ENCODE measurements at places on chromosomes 13 and 19.

- no peak for DNase-seq
Observed at GRCh38 chr13:74187564-74187963, 53.4 kb upstream of the KLF12 start.

- no peak for DNase-seq
Observed at GRCh38 chr13:113258321-113259054, 38.6 kb upstream of the LAMP1 start.

DNA sequence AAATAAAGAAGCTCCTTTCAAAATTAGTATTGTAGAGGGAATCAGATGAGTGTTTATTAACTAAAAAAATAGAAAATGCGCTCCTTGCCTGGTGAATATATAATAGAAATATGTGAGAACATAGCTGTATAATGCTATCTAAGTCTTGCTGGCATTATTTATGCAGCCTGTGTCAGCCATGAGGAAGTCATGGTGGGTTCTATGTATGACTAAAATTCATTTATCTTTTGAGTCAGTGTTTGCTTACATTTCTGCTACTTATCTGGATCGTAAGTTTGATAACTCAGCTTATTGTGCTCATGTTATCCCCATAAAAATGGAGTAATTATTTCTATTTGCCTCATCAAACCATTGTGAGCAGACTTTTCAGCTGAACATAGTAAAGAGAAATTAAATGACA lies 449.3 kb downstream of the OXGR1 start:
- DNase-seq: no peak

GRCh38 chr19:13765395-13766094 lies 1.2 kb downstream of the MRI1 start:
- DNase-seq: no peak

- DNase-seq: no peak
Observed at GRCh38 chr19:56084835-56085536, 36.1 kb downstream of the ZNF787 start.

DNA sequence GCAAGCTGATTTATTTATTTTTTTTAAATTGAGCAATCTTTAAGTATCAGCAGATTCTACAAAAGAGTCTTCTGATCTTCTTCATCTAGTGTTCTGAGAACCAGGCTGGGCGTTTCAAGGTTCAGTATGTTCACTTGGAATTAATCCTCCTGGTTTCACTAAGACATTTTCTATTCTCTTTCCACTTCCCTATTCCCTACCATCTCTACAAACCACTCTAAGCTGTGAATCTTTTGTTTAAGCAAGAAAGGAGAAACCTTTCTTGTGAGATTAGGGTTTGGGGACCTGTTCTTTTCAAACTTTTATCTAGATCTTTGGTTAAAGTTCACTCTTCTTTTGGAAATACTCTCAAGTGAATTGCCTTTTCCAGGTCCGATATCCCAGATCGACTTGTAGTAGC lies 59.3 kb downstream of the URI1 start:
- no peak for DNase-seq

DNA sequence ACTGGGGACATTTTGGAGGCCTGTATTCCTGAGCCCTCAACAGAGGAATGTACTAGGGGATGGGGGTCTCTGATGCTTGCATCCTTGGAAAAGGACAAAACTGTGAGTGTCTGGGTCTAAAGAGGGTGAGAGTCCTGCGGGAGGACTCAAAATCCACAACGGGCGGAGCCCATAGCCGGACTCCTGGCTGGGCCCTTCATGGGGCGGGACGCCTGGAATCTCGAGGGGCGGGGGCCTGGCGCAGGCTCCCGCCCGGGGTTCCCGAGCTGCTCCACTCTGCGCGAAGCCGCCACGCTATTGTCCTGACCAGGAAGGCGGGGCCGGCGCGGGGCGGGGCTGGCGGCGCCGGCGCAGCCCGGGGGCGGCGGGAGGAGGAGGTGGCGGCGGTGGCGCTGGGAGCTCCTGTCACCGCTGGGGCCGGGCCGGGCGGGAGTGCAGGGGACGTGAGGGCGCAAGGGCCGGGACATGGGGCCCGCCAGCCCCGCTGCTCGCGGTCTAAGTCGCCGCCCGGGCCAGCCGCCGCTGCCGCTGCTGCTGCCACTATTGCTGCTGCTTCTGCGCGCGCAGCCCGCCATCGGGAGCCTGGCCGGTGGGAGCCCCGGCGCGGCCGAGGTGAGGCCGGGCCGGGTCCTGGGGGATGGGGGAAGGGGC lies at the start of gene APLP1:
TSS of gene APLP1 (plus strand) at position 403 of the 651 bp plus-strand sequence. CDS start at position 466, 63 bp downstream.
- DNase-seq: no peak

DNA sequence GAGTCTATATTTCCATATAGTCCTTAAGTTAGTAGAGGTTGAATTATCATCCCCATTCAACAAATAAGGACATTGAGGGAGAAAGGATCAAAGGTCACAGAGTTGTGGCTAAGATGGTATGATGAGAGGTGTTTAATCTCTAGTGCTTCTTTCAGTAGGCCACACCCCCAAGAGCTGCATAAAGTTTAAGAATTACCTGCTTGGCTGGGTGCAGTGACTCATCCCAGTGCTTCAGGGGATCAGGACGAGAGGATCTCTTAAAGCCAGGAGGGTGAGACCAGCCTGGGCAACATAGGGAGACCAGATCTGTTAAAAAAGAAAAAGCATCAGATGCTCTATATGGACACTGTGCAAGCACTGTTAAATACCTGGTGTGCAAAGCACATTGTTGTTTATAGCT lies 560.0 kb upstream of the KLHL1 start:
- no peak for DNase-seq

- no peak for DNase-seq
Observed at GRCh38 chr19:50676625-50677197, 27.5 kb downstream of the C19orf81 start.

DNA sequence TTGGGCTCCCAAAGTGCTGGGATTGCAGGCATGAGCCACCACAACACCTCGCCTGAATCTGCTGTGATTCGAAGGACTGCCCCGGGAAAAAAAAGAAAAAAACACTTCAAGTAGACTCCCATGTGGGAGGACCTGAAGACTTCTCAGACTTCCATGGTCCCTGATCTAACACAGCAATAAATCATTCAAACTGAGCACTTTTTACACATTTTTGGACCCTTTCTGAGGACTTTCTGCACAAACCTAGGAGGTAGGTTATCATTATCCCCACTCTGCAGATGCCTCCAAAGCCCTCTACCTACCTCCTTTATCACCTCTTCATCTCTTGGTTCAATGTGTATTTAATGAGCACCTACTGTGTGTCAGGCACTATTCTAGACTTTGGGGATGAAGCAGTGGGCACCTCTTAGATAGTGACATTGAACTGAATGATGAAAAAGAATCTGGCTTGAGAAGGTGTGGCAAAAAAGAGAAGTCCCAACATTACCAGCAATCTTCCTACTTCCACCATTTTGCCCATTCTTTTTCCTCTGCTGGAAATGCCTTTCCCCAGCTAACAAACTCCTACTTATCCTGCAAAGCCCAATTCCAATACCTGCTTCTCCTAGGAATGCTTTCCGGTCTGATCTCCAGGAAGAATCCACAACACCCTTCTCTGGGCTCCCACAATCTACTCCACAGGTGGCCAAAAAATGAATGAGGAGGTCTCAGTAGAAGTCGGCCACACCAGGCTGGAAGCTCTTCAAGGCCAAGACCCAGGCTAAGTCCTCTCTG lies 1.6 kb upstream of the CLPP start:
- DNase-seq: no peak

DNA sequence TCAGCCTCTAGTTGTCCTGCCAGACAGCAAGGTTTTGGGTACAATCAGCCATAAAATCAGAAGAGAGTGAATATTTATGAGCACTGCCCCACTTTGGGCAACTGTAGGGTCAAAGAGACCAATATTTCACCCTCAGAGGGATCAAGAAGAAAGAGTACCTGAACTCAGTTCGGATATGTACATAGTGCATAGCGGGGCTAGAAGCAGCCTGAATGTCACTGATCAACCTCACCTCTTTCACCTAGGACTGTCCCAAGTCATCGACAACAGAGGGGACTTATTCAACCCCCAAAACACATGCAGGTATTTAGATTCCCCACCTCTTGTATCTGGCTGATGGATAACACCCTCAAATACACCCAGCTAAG lies 446.9 kb downstream of the COG6 start:
- DNase-seq: no peak

DNA sequence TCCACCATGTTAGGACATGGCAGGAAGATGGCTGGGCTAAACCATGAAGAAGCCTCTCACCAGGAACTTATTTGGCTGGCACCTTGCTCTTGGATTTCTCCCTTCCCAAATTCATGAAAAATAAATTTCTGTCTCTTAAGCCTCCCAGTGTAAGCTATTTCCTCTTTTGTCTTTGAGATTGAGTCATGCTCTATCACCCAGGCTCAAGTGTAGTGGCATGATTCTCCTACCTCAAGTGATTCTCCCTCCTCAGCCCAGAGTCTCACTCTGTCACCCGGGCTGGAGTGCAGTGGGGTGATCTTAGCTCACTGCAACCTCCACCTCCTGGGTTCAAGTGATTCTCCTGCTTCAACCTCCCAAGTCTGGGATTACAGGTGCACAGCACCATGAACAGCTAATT lies 12.6 kb downstream of the ZNF888 start:
- no peak for DNase-seq

DNA sequence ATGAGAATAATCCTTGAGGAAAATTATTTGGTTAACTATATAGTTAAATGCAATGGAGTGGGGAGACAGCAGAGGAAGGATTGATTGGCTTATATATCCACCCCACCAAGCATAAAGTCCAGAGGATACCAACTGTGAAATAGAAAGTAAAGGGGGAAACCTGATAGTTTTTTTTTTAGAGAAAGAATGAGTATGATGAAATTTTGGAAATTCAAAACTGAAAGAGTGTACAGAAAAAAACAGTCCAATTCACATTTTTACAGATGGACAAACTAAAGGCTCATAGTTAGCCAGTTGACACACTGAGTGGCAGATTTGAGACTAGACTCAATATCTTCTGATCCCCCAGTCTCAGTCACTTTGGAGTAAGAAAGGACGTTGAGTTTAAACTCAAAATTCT lies 51.1 kb downstream of the FNDC3A start:
- DNase-seq: no peak

DNA sequence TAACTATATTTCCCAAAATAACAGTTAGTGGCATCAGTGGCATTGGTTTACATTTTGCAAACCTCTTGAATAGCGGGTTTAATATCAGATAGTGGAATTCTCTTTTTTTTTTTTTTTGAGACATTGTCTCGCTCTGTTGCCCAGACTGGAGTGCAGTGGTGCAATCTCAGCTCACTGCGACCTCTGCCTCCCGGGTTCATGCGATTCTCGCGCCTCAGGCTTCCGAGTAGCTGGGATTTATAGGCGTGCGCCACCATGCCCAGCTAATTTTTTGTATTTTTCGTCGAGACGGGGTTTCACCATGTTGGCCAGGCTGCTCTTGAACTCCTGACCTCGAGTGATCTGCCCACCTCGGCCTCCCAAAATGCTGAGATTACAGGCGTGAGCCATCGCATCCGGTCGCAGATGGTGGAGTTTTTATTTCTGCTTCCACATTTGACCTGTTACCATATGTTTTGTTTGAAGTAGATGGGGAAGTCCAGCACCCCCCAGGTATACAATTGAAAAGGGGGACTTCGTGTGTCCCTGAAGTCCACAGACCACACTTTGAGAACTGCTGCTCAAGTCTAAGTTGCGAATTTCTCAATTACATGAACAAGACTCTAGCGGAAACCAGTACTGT lies 40.5 kb upstream of the XPO4 start:
- DNase-seq: no peak

GRCh38 chr13:42623916-42624315 lies 50.0 kb downstream of the TNFSF11 start:
- no peak for DNase-seq

- no peak for DNase-seq
Observed at GRCh38 chr19:18191640-18192062, 1.4 kb upstream of the MPV17L2 start.

- DNase-seq: no peak
Observed at GRCh38 chr13:107799001-107799400, 416.3 kb downstream of the LIG4 start.

DNA sequence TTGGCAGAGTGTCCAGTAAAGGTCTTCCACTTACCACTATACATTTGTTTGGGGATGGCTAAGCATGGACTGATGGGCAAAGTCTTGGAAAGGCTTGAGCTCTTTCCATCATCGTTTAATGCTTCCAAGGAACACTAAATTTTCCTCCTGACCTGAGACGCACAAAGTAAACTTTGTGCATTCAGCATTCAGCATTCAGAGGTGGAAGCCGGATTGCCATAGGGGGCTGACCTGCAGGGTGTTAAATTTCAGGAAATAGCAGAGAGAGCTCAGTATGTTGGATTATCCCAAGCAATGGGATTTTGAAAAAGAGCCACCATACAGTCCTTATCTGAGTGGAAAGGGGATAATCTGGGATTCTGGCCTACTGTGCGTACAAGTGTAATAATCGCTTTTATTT lies 14.0 kb downstream of the ZNF552 start:
- no peak for DNase-seq

DNA sequence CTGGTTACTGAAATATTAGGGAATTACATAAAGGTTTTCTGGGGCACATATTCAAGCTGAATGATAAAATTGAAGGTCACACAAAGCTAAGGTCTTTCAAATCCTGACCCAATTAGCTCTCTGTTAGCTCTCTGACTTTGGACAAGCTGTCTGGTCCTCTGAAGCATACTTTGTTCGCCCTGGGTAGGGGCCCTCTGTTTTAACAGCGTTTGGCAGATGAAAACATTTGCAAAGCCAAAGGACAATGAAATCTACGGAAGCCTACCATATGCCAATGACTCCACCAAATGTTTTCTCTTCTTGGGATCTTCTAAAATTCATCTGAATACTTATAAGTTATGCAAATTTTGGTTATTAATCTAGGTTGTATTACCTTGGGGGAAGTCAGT lies 14.5 kb upstream of the GJA3 start:
- no peak for DNase-seq

DNA sequence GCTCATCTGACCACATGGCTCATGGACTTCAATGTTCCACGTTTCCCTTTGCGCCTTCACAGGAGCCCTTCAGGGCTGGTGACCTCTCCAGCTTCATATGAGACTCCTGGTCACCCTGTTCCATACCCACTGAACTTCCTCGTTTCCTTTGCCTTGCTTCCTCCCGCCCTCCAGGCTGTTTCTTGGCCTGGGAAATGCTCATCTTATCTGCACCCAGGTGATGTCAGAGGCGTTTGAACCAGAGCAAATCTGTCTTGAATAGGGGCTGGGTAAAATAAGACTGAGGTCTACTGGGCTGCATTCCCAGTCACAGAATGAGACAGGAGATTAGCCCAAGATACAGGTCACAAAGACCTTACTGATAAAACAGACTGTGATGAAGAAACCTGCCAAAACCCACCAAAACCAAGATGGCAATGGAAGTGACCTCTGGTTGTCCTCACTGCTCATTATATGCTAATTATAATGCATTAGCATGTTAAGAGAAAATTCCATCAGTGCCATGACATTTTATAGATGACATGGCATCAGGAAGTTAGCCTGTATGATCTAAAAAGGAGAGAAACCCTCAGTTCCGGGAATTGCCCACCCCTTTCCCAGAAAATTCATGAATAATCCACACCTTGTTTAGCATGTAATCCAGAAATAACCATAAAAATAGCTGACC lies 102.7 kb downstream of the DCLK1 start:
- DNase-seq: no peak

DNA sequence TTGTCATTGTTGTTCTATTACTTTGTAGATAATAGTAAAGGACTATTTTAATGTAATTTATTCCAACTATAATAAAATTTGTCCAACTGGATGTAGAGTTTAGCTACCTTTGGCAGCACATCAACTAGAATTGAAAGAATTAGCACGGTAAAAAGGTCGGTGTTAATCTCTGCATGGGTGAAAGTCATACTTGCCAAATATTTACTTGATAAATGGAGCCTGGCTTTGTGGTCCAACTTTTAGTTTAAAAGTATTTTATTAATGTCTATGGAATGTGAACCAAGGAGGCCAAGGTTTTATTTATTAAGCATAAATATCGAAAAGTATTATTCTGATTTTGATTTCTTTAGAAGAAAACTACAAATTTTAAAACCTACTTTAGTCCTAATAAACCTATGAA lies 1389.0 kb downstream of the PCDH9 start:
- DNase-seq: no peak
